ENCODE measurements at places on chromosomes 13 and 19. TPM values are rescaled to one million over a fixed set of nuclear protein-coding genes. Genes with fewer than 3 reads are reported as not detected.

Gene ZNF428
- 54.8 TPM for polyA plus RNA-seq

Gene SKA3
- 1.5 TPM for polyA plus RNA-seq

Gene RGCC
- 50.1 TPM for polyA plus RNA-seq

Gene APOC1
- 249 TPM for polyA plus RNA-seq
